ENCODE measurements at places on chromosomes 7 and 10. TPM values are rescaled to one million over a fixed set of nuclear protein-coding genes. Genes with fewer than 3 reads are reported as not detected.

DNA sequence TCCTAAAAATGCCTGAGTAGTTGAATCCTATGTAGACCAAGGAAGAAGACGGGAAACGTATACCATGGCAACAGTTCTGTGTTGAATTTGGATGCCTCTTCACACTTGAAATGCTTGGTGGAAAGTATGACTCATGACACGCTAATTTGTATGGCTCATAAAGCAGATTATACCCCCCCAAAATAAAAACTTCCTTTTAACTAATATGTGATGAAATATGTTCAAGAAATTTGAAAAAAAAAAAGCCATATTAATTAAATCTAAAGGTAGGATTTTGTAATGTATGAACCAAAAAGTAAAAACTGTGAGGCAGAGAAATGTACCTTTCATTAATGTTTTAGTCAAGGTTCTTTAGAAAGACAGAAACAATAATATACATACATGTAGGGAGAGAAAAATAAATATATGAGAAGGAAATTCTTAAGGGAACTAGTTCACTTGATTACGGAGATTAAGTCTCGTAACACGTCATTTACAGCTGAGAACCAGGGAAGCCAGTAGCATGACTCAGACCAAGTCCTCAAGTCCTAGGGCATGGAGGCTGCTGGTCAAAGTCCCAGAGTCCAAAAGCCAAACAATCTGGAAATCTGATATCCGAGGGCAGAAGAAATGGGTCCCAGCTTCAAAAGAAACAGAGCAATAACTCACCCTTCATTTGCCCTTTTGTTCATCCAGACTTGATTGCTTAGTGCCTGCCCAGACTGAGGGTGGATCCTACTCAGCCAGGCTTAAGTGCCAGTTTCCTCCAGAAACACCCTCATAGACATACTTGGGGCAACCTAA, 485.1 kb downstream of the SEMA3D start:
- DNase-seq, result peak; percentile 89

DNA sequence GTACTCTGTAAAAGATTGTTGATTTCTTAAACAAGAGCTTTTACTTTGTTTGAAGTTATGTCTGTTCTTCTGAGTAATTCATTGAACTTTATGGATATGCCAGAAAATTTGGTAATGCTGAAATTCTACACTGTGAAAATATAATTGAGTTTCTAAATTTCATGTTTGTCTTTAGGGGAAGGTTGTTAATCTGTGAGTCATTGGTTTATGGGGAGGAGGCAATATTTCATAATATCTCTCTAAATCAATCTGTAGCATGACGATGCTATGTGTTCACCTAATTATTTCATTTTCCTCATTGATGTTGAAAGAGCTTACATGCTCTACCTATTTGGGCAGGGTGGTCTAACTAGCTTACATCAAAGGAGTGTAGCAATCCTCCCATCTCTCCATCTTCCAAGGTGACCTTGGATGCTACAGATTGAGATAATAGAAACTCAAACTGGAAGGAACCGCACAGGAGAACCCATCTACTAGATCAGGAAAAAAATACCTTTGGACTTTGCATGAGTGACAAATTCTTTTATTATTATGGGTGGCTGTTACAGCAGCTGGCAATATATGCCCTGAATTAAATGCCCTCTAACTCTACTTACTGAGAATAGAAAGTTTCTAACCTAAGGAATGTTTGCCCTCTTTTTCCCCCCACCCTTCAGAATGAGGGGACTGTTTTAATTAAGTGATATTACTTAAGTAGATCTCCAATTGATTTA, 8.4 kb upstream of the SNX13 start:
- no peak for DNase-seq

- no peak for DNase-seq
Measured at GRCh38 chr10:3407208-3407607, 234.6 kb upstream of the PITRM1 start.

GRCh38 chr7:152054367-152055230, 29.1 kb downstream of the GALNT11 start:
- DNase-seq, result peak; percentile 18

DNA sequence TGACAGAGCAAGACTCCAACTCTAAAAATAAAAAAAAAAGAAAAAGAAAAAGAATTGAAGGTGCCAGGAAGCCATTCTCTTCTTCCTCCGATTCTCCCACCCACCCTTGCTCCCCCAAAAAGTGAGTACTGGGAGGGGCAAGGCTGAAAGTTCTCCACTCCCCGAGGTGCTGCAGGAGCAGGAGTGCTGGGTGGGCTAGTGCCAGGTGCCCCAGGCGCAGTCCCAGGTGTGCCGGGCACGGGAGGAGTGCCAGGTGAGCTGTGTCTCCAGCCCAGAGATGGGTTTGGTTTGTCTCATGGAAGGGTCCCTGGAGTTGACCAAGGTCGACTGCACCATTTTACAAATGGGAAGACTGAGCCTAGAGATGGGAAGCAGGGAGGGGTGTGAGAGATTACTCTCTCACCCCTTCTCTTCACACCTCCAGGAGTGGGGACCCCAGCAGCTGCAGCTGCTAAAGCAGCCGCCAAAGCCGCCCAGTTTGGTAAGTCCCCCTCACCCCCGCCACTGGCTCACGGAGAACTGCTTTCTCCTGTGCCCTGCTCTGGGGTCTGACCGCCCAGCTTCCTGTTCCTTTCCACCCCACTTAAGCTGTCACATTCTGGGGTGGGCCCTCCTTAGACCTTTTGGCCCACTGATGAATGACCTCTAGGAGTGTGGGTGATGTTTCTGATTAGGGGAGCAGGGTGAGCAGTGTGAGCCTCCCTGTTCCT, 26.2 kb upstream of the LIMK1 start:
- no peak for DNase-seq

The SEMA4G gene
- 4.7 TPM for total RNA-seq

DNA sequence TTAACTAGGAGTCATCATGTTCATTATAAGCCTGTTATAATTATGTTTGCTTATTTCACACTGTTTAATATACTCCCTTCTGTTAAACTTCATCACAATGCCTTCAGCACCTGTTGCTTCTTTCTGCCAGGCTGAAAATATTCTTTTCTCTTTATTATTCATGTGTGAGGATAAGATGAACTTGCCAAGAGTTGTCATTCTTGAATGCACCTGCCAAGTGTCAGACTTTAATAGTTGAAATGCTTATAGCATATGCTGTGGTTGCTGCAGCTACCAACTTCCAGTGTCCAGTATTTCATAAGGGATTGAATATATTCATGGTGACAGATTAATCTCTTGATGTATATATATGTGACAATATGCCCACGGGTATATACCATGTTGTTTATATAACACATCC, 339.2 kb upstream of the MEOX2 start:
- no peak for DNase-seq

DNA sequence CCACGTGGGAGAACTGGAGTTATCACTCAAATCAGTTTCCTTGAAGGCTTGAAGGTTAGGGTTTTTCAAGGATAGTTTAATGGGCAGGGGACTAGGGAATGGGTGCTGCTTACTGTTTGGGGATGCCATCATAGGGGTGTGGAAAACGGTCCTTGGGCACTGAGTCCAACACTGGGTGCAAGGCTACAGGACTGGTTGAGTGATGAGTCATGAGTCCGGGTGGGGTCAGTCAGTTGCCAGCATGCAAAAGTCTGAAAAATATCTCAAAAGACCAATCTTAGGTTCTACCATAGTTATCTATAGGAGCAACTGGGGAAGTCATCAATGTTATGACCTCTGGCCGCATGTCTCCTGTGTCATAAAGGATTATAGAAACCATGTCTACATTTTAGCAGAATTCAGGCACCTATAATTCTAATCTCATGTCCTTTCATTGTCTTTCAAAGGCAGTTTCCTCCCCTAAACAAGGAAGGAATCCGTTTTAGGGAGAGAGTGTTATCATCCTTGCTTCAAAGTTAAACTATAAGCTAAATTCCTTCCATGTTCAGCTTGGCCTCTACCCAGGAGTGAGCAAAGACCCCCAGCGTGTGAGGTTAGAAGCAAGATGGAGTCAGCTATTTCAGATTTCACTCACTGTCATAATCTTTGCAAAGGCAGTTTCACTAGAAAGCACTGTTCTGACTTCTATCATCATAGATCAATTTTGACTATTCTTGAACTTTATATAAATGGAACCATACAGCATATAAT, 94.5 kb downstream of the COL26A1 start:
- no peak for DNase-seq

GRCh38 chr10:52599551-52600200, 172.9 kb downstream of the MBL2 start:
- DNase-seq, result no peak

The FANK1 gene
- total RNA-seq, result 5.3 TPM

GRCh38 chr10:29811751-29812427, 177.1 kb upstream of the SVIL start:
- peak; percentile 91 for DNase-seq

- no peak for DNase-seq
Measured at GRCh38 chr10:48744587-48744986, 59.9 kb downstream of the WDFY4 start.

The SPRN gene
- total RNA-seq, result 2.1 TPM

DNA sequence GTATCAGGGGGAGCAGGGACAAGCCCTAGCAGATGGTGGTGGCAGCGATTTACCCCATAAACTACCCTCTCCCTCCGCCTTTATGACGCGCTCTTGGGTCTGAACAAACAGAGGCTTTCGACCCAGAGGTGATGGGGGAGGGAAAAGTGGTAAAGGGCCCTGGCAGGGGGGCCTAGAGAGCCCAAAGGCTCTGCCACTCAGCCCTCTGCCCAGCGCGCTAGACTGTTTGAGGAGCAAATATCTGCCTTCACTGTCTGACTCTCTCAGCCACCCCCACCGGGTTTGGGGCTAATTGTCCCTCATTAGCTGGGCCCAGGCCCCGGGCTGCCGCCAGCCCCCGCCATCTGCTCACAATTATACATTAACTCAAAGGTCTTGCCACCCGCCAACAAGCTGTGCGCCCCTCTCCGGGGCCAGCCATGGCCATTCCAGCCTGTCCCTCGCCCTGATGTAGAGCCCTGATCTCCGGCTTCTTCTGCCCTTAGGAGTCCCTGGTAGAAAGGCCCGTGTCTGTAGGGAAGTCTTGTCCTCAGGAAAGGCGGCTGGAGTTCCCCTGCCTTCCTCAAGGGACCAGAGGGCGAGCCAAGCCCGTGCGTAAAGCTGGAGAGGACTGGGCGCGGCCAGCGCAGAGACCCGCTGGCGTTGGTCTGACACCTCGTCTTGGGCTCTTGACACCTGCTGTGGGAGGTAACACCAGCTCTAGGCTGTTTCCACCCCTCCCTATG, 1.9 kb upstream of the PAX4 start:
- no peak for DNase-seq

DNA sequence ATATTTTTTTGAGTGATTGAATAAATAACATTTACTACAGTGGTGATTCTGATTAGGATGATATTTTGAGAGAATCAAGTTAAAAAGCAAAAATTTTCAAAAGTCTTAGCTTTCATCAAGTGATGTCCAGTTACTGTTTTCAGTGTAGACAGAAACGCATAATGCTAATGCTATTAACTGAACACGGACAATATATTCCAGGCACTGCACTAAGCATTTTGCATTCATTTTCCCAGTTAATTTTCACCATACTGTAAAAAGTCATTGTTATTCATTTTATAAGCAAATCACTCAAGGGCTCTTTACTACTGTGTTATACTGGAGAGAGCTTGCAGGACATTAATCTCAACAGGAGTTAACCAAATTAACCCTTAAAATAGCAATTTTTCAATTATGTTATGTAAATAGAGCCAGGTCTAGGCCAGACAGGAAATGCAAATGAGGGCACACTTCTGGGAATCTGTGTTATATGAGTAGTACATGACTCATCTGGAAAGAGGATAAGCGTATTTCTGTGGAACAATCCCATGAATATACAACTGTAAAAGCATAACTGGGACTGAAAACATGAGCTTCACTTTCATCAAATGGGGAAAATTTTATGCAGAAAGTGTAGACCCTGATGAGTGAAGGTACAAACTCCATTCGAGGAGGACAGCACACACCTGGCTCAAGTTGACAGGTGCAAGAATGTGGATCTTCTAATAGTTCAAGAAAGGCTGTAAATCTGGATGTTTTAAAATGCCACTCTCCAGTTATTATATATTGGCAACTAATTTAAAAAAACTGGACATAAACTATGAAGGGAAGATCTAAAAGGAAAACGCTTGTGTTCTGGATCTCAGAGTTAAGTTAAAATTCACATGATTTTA, 75.4 kb downstream of the ANK3 start:
- peak; percentile 42 for DNase-seq

GRCh38 chr7:3243680-3244079, 57.4 kb upstream of the SDK1 start:
- no peak for DNase-seq

The STEAP1B gene
- total RNA-seq, result not detected

The MAGI2 gene
- 5.1 TPM for total RNA-seq

DNA sequence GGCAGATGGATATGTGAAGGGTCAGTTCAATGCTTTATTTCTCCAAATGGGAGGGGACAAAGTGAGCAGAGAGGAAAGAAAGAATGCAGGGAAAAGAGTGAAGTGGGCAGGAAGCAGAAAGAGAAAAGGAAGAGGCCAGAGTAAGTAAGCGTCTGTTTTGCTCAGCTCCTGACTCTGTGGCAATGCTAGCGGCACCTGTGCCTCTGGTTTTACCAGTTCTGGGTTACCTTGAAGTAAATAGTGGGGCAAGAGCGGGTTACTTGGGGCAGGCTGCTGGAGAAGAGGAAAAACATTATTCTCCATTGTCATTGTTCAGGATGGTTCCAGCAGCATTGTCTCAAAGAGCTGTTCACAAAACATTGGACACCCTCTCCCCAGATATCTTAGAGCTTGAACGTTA, 1.9 kb downstream of the TAS2R40 start:
- DNase-seq, result no peak

The NRG3 gene
- total RNA-seq, result 10.2 TPM

- DNase-seq, result no peak
Measured at GRCh38 chr10:85795460-85795859, 571.1 kb downstream of the GRID1 start.

DNA sequence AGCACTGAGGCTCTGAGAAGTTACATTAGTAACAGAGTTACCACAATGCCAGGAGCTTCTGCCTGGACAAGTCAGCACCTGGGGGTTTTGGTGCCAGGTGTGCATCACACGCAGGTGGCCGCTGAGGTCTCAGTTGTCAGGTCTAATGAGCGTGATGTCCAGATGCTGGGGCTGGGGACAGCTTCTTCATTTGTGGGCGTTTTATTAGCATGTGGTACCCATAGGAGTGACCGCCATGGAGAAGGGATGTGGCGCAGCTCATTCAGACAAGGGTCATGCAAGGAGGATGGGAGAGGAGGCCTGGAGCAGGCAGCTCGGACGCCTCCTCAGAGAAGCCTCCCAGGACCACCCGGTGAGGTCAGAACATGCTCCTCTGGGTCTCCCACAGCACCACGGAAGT, 27.8 kb downstream of the FAM241B start:
- no peak for DNase-seq

- no peak for DNase-seq
Measured at GRCh38 chr10:110597476-110597875, 30.0 kb downstream of the SMC3 start.

DNA sequence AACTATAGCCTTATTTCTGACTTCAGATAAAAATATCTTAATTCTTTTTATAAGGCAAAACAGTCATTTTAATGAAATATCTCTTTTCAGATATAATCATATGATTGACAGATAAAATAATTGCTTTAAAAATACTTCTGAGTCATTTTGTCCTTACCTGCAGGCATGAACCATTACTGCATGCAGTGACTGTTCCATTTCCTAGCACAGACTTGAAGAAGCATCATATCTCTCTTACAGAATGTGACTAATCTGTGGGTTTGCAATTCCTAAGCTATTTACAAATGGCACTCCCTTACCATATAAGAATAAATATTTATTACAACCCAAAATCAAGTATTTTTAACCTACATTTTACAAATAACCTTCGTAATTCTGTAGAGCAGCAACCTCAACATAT, 120.7 kb downstream of the SRPK2 start:
- DNase-seq, result peak; percentile 50

Measured in kidney epithelial cell (primary cell).